Activated T-helper 1 cell treated with anti-CD3 and anti-CD28 coated beads, Interleukin-2, amount 50 U/mL, for 16 hours (primary cell): ENCODE measurements at places on chromosomes 4 and X.

GRCh38 chrX:73182502-73183114, 32.0 kb downstream of the NAP1L2 start:
- DNase-seq: no peak

- no peak for DNase-seq
Measured at GRCh38 chr4:15479089-15479912, 9.6 kb downstream of the CC2D2A start.

DNA sequence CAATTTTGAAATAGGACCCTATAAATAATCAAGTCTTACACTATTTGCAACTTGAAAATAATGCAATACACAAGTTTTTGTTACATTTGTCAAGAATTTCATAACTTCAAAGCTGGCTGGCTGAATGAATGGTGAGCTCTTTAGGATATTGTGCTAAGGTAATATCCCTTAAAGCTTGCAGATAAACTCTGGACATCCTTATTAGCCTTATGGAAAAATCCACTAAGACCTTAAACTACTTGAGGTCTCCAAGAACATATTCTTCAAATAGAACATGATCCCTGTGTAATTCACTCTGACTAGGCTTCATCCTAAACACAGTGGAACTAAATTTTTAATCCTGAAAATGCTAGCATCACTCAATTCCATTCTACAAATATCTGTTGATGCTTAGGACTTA, 199.3 kb downstream of the PACRGL start:
- DNase-seq: no peak

GRCh38 chrX:84363051-84363450, 139.2 kb downstream of the HDX start:
- no peak for DNase-seq

GRCh38 chr4:140637836-140638235, 69.1 kb upstream of the UCP1 start:
- DNase-seq: no peak

GRCh38 chrX:45889471-45889870, 655.8 kb downstream of the ZNF674 start:
- DNase-seq: no peak

DNA sequence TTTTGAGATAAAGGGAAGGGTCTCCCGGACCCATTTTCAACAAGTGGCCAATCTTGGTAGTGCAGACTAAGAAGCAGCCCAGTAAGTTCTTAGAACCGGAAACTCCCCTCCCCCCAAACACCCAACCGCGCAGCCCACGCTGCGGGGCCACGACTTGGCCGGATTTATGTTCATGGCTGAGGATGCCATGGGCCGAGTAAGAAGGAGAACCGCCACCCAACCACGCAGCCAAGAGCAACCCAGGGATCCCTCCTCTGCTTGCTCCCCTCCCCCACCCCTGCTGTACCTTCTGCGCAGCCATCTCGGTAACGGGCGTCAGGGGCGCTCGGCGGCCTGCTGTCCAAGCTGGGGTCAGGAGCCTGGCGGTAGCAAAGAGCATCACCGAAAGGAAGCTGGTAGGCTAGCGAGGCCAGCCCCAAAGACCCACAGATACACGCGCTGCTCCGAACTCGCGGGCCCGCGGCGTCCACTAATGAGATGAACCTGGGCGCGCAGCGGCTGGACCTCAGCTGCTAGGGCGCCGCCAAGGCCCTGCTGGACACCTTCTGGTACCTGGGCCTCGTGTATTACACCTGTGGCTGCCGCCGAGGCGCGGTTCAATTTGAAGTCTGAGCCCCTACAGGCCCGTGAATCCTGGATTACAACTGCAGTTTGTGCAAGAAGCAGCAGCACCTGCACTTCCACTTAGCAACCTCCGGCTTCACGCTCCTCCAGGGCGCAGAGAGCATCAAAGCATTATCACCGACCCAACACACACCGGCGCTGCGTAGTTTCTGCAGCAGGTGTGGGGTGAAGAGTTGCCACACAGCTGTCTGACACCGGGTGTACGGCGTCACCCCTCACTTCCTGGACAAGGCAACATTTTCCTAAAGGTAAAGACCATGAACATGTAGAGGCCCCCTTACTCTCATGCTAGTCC, 63.4 kb downstream of the NUDT10 start:
- peak; percentile 17 for DNase-seq

GRCh38 chrX:9532349-9532748, 67.5 kb downstream of the TBL1X start:
- no peak for DNase-seq

DNA sequence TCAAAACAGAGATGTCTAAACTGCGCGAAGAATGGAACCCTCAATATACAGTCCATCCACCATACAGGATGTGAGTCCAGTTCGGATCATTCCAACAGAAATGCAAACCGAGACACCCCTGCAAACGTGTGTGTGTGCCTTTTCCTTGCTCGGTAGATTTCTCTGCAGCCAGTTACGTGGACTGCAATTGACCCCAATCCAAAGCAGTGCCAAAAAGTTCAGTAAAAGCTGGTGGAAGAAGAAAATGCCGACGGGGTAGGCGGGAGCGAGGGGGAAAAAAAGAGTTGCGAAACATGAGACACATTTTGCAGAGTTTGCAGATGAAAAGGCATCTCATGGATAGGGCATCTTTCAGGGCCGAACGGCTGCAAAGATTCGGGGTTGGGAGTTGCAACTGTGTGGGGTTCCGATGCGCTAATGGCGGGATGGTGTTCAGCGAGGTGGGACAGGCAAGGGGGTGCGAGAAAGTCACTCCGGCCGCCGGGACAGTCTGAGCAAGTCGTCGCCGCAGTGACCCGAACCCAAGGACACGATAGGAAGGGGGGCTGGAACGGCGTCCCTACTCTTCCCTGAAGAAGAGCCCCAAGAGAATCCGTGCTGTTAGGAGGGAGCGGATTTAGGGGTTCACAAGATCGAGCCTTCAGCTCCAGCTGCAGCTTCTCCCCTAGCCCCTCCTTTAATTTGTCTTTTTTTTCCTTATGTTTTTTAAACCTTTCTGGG, 3.8 kb downstream of the PHOX2B start:
- DNase-seq: no peak

GRCh38 chr4:162839814-162840213, 326.9 kb downstream of the NAF1 start:
- DNase-seq: no peak

DNA sequence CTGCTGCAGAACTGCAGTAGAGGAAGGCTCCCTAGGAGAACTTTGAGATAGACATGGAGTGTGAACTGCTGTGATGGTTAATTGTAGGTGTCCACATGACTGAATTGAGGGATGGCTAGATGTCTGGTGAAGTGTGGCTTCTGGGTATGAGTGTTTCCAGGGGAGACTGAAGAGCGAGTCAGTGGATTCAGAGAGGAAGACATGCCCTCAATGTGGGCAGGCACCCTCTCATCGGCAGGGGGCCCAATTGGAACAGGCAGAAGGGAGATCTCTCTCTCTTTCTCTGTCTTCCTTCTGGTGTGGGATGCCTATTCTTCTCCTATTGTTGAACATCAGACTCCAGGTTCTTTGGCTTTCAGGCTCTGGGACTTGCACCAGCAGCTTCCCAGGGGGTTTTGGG, 304.7 kb upstream of the GATB start:
- DNase-seq: no peak

- no peak for DNase-seq
Measured at GRCh38 chrX:143988356-143988755, 104.5 kb downstream of the UBE2NL start.

GRCh38 chr4:181756451-181757095, 486.6 kb upstream of the TENM3 start:
- DNase-seq: no peak

GRCh38 chr4:57073559-57073958, 36.6 kb downstream of the IGFBP7 start:
- no peak for DNase-seq

DNA sequence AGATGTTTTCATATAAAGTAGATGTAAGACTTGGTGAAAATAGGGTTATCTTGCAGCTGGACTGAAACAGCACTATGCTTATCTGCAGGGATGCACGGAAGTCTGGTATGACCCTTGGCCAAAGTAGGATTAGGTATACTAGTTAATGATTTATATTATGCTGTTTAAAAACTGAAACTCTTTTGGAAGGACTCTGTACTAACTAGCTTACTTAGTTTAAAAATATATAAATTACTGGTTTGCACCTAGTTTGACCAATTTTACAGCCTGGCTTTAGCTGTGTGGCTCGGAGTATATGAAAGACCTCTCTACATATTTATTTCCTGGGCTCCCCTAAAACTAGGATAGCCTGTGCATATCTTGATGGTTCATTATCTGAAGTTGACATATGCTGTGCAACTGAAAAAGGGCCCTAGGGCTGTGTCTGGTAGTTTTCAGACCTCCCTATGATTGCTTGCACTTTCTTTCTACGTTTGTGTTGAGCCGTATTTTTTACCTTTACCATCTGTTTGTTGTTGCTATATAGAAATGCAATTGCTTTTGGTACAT, 89.2 kb downstream of the TMEM144 start:
- no peak for DNase-seq

DNA sequence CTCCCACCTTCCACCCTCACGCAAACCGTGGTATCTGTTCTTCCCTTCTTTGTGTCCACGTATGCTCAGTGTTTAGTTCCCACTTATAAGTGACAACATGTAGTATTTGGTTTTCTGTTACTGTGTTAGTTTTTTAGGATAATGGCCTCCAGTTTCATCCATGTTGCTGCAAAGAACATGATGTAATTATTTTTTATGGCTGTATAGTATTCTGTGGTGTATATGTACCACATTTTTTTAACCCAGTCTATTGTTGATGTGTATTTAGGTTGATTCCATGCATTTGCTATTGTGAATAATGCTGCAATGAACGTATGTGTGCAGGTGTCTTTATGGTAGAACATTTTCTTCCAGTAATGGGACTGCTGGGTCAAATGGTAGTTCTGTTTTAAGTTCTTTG, 228.1 kb downstream of the FBXO8 start:
- no peak for DNase-seq

- no peak for DNase-seq
Measured at GRCh38 chr4:38523054-38523453, 140.9 kb upstream of the KLF3 start.

DNA sequence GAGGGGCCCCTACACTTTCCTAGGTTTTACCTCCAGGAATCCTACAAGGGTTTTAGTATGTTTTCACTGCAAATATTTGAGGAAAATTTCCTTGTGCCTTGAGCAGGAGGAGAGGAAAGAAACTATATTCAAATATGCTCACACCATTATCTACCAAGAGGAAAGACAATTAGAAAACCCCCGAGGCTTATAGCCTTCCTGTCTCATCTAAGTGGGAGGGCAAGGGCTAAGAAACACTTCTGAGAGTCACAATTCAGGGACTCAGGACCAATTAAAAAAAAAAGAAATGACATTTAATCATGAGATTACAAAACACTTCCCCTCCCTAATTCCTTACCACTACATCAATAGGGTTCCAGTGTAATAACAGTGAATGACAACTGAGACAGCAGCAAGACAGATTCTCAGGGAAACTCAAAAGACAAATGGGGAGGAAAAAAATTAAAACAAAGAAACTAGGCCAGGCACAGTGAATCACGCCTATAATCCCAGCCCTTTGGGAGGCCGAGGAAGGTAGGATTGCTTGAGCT, 45.6 kb downstream of the ATRX start:
- no peak for DNase-seq

- DNase-seq: no peak
Measured at GRCh38 chrX:138150709-138151108, 560.8 kb downstream of the FGF13 start.

DNA sequence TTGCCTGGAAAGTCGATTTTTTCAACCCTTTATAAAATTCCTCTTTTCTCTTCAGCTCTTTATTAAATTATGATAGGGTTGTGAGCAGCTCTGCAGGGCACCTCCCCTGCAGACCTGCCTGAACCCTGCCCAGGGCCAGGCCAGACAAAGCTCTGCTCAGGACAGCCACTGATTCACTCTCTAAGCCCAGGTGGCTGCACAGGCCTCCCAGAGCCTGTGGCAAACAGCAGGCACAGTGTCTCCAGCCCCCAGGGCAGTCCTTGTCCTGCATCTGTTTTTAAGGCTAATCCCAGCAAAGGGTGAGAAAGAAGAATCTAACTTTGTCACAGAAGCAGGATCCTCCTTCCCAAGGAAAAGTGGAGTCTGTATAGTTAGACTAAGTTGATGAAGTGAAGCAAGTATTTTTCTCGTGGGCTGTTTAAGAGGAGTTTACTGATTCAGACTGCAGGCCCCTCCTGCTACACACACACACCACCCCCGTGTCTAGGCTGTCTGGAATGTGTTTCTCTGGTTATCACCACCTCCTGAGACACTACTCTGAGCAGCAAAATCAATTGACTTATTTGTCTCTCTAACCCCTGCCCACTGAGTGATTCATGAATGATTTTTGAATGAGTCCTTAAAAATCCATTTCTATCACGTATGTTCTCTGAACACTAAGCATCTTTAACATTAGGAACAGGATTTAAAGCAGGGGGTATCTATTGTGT, 101.7 kb downstream of the CHIC2 start:
- DNase-seq: no peak

GRCh38 chr4:65667506-65668041, 2.7 kb downstream of the EPHA5 start:
- DNase-seq: no peak

GRCh38 chr4:65139998-65140397, 530.3 kb downstream of the EPHA5 start:
- DNase-seq: no peak

DNA sequence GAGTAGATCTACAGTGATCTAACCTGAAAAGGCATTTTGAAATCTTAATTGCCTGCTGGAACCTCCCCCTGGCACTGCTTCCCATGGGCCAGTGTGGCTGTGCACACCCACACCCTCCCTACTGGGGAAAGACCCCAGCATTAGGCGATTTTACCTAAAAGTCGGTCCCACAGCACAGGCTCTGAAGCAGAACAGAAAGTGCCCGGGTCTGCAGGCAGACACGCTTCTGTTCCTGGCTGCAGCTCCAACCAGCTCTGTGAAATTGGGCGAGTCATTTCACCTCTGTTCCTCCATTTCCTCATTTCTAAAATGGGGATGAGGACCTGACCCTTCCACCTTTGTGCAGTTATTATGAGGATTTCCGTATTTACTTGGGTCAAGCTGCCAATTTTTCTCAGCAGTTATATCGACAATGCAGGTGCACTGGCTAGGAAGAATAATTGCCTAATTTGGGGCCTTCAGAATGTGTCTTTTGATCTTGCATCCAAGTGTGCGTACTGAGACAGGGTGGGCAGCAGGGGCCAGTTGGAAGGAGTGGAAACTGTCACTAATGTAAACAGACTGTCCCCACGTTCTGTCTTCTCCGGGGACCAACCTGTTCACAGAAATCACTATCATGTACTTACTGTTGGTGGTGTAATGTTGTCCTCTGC, 7.1 kb downstream of the KLF3 start:
- DNase-seq: no peak

- DNase-seq: no peak
Measured at GRCh38 chr4:78585633-78586032, 34.1 kb downstream of the ANXA3 start.

- DNase-seq: no peak
Measured at GRCh38 chrX:7346021-7346420, 198.1 kb upstream of the PUDP start.
